ENCODE measurements at places on chromosomes 7 and 10. TPM values are rescaled to one million over a fixed set of nuclear protein-coding genes. Genes with fewer than 3 reads are reported as not detected.

DNA sequence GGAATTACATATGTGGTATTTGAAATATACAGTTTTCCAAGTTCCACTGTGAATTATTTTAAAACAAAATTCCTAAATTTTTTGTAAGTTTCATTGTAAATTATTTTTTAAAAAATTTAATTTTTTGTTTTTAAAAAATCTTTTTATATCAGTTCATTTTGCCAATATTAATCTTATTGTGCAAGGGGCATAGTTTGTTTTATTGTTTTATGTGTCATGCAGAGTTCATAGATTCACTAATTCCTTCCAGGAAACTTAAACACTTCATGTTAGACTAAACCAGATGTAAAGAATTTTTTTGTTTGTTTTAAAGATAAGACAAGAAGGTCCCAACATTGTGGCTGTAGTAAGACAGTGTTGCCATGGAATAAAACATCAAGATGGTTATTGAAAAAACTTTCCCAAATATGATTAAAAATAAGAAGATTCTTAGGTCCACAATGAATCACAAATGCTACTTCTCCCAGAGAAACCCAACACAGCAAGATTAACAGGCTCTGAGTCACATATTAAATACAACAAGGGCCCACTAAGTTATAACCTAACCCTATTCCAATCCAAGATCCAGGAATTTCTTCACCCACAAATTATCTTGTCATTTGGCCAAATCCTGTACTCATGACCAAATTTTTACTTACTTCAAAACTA, 464.7 kb upstream of the IGFBP3 start:
- H3K36me3 ChIP-seq: no peaks in the 10 kb centered on the region
- H3K4me3 ChIP-seq: no peak overlapping the region
- no peak for DNase-seq
- no peaks in the 10 kb centered on the region for H3K4me1 ChIP-seq

GRCh38 chr7:158975526-158976467, 119.4 kb downstream of the DYNC2I1 start:
- H3K36me3 ChIP-seq: no peaks in the 10 kb centered on the region
- H3K27ac ChIP-seq: no peak overlapping the region
- DNase-seq: peak; percentile 63
- peaks cover 27% of the 10 kb centered on the region for H3K4me1 ChIP-seq
- no peak overlapping the region for H3K4me3 ChIP-seq

- no peaks in the 10 kb centered on the region for H3K36me3 ChIP-seq
- no peak for DNase-seq
- H3K27ac ChIP-seq: no peak overlapping the region
- H3K27me3 ChIP-seq: no peaks in the 10 kb centered on the region
- no peaks in the 10 kb centered on the region for H3K4me1 ChIP-seq
Measured at GRCh38 chr7:110534241-110534931, 556.5 kb upstream of the LRRN3 start.

DNA sequence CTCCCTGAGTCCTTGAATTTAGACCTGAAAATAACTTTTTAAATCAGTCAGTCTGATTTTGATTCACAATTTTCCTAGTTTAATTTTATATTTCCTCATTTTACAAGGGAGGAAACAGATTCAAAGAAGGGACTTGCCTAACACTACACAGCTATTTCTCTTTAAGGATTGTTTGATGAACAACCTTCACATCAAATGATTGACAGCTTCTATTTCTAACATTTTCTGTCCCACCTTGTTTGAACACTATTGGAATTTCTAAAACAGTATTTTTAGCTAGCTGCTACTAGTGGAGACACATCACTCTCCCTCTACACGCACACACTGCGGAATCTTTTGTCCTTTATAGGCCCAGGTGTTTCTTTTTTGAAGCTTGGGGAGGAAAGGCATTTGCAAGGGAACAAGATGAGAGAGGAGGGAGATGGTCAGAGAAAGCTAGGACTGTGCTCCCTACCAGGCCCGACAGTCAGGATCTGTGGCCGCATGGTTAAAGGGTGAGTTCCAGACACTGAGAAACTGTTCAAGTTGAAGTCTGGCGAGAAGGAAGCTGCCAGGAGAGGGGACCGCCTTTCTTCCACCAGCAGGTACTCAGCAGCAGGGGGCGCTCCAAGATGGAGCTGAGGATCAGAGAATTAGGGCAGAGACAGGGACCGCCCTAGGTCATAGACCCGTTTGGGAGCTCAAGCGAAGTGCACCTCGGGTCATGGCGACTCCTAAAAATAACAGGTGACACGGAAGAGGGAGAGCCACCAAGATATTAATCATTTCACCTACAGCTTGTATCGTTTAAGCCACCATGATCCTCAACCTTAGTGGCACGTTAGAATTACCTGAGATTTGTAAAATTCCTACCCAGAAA, 49.7 kb downstream of the DNAJC12 start:
- no peaks in the 10 kb centered on the region for H3K27me3 ChIP-seq
- no peaks in the 10 kb centered on the region for H3K36me3 ChIP-seq
- peak; percentile 78 for DNase-seq
- H3K4me1 ChIP-seq: no peaks in the 10 kb centered on the region
- no peak overlapping the region for H3K4me3 ChIP-seq

Gene SEC31B
- total RNA-seq: 8.8 TPM

Gene MLXIPL
- total RNA-seq: 0.87 TPM

GRCh38 chr7:146731185-146731584, 614.6 kb downstream of the CNTNAP2 start:
- no peaks in the 10 kb centered on the region for H3K36me3 ChIP-seq
- peaks cover 6% of the 10 kb centered on the region for H3K4me1 ChIP-seq
- H3K4me3 ChIP-seq: no peak overlapping the region
- no peaks in the 10 kb centered on the region for H3K27me3 ChIP-seq
- H3K27ac ChIP-seq: no peak overlapping the region

DNA sequence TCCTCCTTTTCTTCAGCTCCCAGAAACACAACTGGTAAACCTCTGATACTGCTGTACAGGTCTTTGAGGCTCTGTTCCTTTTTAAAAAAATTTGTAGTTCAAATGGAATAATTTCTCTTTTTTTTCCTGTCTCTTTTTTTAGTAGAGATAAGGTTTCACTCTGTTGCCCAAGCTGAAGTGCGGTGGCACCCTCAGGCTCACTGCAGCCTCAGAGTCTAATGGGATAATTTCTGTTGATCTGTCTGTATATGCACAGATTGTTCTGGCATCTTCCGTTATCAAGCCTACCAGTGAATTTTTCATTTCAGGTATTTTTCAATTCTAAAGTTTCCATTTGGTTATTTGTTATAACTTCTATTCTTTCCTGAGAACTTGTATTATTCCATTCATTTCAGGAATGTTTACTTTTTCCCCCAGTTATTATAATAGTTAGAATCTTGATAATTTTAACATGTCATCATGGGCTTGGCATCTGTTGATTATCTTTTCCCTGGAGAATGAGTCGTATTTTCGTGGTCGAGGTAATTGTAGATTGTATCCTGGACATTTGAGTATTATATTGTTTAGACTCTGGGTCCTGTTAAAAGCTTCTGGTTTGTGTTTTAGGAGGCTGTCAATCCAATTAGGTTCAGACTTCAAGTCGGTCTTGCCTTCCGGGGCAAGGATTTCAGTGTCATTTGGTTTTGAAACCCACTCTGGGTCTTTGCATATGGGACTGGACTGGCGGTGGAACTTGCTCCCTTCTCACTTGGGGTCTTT, 24.5 kb downstream of the CRCP start:
- no peaks in the 10 kb centered on the region for H3K4me1 ChIP-seq
- H3K4me3 ChIP-seq: no peak overlapping the region
- H3K27me3 ChIP-seq: no peaks in the 10 kb centered on the region
- DNase-seq: no peak
- H3K27ac ChIP-seq: no peak overlapping the region
- H3K36me3 ChIP-seq: peaks cover 6% of the 10 kb centered on the region

DNA sequence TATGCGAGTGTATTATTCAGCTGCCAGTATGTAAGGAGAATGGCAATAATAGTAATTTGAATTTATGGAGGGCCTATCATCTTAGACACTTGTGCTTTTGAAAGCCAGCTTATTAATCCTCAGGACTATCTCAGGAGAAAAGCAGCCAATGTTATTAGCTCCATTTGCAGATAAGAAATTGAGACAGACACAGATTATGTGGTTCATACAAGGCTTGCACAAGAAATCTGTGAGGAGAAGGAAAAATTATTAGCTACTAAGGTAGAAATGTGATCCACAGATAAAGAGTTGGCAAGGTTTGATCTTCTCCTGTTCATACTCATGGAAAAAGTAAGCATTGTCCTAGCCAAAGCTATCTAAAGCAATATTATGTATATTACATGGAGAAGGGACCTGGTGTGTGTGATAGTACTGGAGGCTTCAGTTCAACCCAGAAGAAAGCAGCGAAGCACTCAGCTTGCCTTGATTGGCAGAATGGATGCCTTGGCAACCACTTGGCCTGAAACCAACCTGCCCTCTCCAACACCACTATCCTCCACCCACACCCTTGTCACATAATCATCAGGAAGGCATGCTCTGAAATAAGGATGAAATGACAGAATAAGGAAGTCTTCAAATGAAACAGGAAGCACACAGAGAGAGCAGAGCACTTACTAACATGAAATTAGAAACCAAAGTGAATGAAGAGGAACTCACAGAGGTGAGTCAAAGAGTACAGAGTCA, 18.0 kb downstream of the MACC1 start:
- DNase-seq: no peak
- H3K4me1 ChIP-seq: peaks cover 7% of the 10 kb centered on the region
- H3K27ac ChIP-seq: no peak overlapping the region
- H3K4me3 ChIP-seq: no peak overlapping the region
- no peaks in the 10 kb centered on the region for H3K36me3 ChIP-seq

GRCh38 chr7:1058311-1058710, 14.0 kb downstream of the GPR146 start:
- no peak for DNase-seq
- H3K36me3 ChIP-seq: no peaks in the 10 kb centered on the region
- no peak overlapping the region for H3K27ac ChIP-seq
- no peaks in the 10 kb centered on the region for H3K27me3 ChIP-seq
- H3K4me3 ChIP-seq: no peak overlapping the region
- peaks cover 38% of the 10 kb centered on the region for H3K4me1 ChIP-seq

DNA sequence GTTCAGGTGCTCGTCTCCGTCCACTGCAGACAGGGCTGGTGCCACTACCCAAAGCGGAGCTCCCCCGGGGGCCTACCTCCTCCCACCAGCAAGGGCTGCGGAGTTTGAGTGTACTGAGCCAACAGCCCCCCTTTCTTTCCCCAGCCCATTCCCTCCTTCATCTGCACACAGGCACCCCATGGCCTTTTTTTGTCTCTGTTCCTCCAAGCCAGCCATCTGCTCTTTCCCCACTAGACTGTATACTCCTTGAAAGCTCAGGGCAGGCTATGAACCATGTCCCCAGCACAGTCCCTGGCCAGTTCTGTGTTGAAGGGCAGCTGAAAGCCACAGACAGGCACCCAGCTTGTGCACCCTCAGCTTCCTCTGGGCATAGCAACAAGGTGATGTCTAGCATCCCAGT, 99.4 kb downstream of the ZMIZ1 start:
- H3K4me3 ChIP-seq: no peak overlapping the region
- no peak overlapping the region for H3K27ac ChIP-seq
- DNase-seq: no peak
- no peaks in the 10 kb centered on the region for H3K36me3 ChIP-seq
- H3K27me3 ChIP-seq: no peaks in the 10 kb centered on the region

- peak within 1 kb of the TSS; percentile 81 for H3K27ac ChIP-seq
- DNase-seq: peak; percentile 88
- H3K4me1 ChIP-seq: peaks cover 24% of the 10 kb centered on the region
- H3K27me3 ChIP-seq: peaks cover 11% of the 10 kb centered on the region
- H3K36me3 ChIP-seq: no peaks in the 10 kb centered on the region
Measured at GRCh38 chr7:20330239-20330927, at the start of gene ITGB8. Gene ITGB8 (plus strand): TSS chr7:20330900. CDS start chr7:20331807, 907 bp downstream.

Gene TMEM130
- 1.0 TPM for total RNA-seq

- H3K36me3 ChIP-seq: no peaks in the 10 kb centered on the region
- no peak for DNase-seq
- peaks cover 9% of the 10 kb centered on the region for H3K4me1 ChIP-seq
- no peak overlapping the region for H3K4me3 ChIP-seq
- H3K27ac ChIP-seq: no peak overlapping the region
Measured at GRCh38 chr7:94877731-94878670, 29.4 kb upstream of the PPP1R9A start.

DNA sequence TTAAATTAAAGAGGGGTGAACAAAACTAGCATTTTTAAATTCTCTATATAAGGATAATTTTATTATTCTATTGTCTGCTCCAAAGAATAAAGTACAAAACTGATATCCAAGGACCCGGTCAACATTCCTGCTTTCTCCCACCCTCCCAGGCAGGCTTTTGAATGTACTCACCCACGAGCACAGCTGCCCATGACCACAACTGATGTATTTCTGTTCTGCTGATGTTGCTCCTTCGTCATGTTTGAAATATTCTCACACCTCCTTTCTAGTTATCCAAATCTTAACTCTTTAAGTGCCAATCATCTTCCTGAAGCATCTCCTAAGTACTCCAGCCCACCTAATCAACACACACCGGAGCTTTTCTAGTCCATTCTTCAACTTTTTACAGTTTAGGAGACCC, 46.7 kb downstream of the CALD1 start:
- H3K27ac ChIP-seq: no peak overlapping the region
- no peak overlapping the region for H3K4me3 ChIP-seq

GRCh38 chr10:50216894-50217293, 34.4 kb downstream of the ASAH2 start:
- H3K4me3 ChIP-seq: peak overlapping the region; percentile 20
- peak; percentile 75 for DNase-seq
- no peaks in the 10 kb centered on the region for H3K27me3 ChIP-seq
- H3K4me1 ChIP-seq: peaks cover 12% of the 10 kb centered on the region
- peak overlapping the region; percentile 74 for H3K27ac ChIP-seq
- no peaks in the 10 kb centered on the region for H3K36me3 ChIP-seq

DNA sequence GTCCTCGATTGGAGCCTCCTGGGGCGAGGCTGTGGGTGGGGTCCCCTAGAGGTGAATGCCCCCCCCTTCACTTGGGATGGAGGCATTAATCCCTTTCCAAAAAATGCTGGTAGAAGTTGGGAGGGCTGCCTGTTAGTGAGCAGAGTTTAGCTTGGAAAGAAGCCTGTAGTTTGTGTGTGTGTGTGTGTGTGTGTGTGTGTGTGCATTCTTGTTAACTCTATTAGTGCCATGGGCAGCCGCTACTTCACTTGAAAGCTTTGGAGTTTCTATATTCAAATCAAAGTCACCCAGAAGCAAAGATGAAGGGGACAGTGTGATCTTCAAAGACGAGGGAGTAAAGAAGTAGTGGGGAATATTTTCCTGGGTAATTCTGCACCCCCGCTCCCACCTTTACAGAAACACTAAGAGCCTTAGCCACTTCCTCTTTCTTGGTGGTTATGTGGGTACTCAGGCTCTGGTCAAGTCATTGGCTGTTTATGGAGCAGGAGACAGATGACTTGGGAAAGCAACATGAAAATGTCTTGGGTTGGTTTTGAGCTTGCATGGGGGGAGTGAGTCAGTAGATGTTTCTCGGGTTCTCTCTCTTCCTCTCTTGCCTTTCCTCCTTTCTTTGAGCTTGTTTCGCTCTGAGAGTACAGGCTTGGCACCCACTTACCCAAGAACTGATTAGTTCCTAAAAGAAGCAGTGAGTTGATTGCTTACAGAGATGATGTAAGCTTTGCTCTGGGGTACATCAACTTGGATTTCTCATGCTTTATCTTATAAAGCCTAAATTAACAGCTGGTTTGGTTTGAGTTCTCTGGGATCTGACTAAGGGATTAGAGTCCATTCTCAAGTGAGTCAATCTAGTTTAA, 35.9 kb downstream of the TCF7L2 start:
- H3K36me3 ChIP-seq: no peaks in the 10 kb centered on the region
- no peaks in the 10 kb centered on the region for H3K27me3 ChIP-seq

- no peak overlapping the region for H3K4me3 ChIP-seq
- H3K36me3 ChIP-seq: no peaks in the 10 kb centered on the region
- H3K27me3 ChIP-seq: no peaks in the 10 kb centered on the region
- DNase-seq: peak; percentile 25
- H3K4me1 ChIP-seq: no peaks in the 10 kb centered on the region
Measured at GRCh38 chr7:121109145-121109544, 120.6 kb downstream of the CPED1 start.
